ENCODE measurements at places on chromosomes 1 and 21.

DNA sequence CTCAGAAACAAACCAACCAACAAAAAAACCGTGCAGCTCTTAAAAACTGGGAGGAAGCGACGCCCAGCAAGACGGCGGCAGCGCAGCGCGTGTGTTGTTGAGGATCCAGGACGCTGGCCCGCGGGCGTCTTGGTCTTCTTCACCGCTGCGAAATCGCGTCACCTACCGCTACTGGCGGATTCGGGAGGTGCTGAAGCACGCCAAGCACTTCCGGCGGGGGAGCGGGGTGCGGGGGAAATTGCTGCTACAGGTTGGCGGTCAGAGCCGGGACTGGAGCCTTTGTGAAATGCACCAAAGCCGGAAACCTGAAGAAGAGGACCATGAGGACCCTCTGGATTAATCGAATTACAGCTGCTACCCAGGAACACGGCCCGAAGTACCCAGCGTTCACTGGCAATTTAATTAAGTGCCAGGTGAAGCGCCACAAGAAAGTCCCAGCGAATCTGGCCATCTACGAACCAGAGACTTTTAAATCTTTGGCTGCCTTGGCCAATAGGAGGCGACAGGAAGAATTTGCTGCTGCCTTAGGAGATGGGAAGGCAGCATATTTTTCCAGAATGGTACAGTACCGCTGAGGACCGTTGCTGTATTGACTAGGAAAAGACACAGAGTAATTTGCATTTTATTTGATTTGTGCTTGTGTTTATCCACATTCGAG is 11.9 kb upstream of the RIPPLY3 start:
- no peak for DNase-seq

DNA sequence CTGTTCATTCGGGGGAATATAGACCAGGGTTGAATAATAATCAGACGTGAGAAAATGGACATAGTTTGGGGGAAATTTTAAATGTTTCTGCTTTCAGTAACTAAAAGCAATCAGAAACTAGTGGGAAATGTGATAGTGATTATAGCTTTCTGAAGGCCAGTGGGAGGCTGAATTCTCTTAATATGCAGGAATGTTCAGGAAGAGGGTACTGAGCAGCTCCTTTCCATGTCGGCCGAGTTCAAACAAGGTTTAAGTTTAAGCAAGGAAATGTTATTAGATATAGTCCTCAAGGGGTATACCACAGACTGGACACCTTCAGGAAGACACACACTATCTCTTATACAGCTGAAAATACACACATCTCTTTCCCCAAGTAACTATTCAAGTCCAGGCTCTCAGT is 105.5 kb downstream of the HHAT start:
- DNase-seq, result no peak

- no peak for DNase-seq
Measured at GRCh38 chr1:162380061-162380846, 1.3 kb upstream of the C1orf226 start.

DNA sequence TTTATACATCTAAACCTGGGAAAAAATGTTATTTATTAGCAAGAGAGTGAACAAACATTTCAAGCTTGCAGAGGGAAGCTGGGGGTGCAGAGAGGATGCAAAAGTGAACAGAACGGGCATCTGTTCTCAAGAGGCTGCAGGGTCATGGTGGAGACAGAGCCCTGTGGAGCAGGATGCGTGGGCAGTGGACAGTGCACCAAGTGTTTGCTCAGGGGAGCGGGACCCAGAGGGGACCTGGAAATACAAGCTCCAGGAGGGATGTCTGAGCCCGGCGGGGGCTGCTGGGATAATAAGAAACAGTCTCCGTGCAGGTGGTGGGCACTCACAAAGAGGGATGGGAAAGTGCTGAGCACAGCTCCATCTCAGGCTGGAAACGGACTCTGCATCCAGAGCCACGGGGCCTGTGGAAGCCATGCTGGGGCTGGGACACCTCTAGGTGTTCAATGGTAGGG is 105.3 kb upstream of the SLC45A1 start:
- DNase-seq, result no peak

DNA sequence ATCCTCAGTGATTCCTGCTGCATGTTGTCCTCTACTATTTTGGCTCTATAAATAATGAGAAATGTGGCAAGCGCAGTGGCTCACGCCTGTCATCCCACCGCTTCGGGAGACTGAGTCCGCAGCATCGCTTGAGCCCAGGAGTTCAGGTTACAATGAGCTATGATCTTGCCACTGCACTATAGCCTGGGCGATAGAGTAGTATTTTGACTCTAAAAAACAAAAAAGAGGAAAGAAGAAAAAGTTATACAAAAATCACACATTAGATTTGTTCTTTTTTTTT is 756 bp upstream of the SLC25A44 start:
- no peak for DNase-seq

DNA sequence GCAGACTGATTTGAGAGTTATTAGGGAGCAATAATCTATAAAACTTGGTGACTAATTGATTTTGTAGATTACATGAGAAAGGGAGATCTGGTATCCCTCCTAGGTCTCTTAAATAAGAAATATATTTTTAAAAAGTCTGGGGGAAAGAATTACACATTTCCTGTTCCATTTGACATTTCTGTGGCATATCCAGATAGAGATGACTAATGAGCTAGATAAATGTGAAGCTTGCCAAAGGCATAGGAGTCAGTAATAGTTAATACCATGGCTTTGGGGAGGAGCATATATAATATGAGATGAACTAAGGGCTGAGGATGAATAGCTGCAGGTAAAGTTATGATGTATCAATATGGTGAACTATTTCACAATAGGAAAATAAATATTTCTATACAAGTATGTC is 663.7 kb downstream of the PTPRC start:
- DNase-seq, result no peak

GRCh38 chr1:230427981-230428380 is 1.8 kb upstream of the PGBD5 start:
- no peak for DNase-seq

- DNase-seq, result no peak
Measured at GRCh38 chr1:91781901-91782622, 103.9 kb downstream of the TGFBR3 start.

DNA sequence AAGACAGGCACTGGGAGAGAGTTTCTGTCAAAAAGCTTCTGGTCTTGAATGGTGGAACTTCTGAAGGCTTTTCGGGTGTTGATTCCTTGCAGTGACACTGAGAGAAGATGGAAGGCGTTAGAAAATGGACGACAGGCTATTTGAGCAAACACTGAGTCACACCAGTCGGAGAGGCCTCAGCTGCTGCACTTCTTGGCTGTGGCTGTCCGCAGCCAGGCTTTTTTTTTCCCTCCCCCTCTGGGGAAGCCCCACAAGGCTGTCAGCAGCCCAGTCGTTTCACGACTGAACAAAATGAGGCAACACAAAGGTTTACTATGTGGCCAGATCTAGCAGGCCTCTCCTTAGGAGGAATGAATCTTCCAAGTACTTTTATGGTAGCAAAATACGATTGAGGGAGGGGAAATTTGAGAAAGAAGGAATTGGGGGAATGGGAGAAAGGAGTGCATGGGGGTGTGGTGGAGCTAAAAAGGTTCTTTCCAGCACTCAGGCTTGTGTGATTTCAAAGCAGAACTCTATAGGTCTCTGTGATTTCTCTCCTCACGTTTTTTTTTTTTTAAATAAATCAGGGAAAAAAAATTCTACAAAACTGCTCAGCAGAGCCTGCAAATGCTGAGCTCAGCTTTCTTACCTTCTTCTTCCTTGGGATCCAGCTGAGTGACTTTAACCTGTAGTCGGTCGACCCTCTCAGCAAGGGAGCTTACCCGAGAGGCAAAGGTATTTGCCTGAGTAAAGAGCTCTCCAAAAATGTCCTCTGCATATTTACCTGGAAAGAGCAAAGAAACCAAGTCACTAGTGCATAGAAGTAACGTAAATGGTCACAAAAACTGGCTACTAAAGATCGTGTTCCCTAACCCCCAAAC is 26.1 kb downstream of the GPR3 start:
- DNase-seq, result peak; percentile 63

GRCh38 chr1:27117733-27118439 is 37.0 kb downstream of the SLC9A1 start:
- DNase-seq, result no peak

DNA sequence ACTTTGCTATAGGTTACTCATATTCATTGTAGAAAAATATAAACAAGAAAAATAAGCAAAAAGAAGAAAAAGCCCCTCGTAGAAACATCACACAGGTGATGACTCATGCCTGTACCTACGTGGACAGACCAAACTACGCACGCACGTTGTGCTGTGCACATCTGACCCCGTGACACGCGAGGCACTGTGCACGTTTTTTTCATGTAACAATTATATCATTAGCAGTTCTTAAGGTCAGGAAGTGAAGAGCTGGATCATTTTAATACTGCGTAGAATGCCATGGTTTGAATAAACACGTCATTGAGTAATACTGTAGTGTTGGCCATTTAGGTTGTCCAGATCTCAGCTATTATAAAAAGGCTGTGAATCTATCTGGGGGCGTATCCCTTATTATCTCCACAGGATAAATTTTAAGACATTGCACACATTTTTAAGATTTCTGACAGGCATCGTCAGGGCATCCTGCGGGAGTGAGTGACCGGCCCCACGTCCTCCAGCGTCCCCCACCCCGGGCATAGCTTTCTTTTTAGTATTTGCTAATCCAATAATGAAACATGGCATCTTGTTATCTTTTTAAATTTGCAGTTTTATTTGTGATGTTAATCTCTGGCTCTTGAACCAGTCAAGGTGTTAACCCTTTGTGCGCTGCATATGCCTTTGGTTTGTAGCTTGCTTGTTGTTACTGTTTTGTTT is 23.4 kb upstream of the ADARB1 start:
- DNase-seq, result no peak

- DNase-seq, result no peak
Measured at GRCh38 chr1:156074661-156075060, 7.6 kb downstream of the MEX3A start.

DNA sequence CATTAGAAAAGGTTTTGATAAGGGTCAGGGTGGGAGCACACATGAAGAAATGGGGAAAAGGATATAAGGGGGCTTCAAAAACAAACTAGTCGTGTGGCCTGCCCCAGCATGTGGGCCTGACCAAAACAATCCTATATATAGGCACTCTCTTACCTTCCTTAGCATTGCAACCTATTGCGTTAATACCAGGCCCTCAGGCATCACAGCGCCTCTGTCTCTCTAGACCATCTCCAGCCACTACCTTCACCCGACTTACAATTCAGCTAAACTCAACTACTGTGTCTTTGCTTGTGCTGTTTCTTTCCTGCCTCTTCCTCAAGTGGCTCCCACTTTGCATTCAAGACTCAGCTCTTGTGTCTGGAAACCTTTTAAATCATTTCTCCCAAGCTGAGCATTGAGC is 47.0 kb upstream of the GJA5 start:
- no peak for DNase-seq

- DNase-seq, result no peak
Measured at GRCh38 chr1:177571076-177571475, 398.8 kb downstream of the SEC16B start.

GRCh38 chr1:90850898-90851710 is 134.0 kb upstream of the BARHL2 start:
- peak; percentile 73 for DNase-seq

DNA sequence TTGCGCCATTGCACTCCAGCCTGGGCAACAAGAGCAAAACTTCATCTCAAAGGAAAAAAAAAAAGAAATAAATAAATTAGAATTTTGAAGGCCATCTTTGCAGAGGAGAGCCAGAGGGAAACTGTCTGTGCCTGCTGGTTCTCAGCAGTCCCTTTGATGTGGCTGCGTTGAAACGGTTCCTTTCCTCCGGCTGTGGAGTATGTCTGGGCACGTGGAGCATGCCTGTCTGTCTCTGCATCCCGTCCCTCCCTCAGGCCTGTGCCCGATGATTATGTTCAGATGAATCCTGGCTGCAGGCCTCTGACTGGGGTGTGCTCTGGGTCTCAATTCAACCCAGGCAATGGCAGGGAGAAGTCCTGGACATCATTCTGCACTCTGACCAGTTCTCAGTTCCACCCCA is 33.4 kb downstream of the KIAA1614 start:
- DNase-seq, result no peak

GRCh38 chr1:232328486-232329102 is 301.3 kb downstream of the SIPA1L2 start:
- DNase-seq, result no peak

- DNase-seq, result no peak
Measured at GRCh38 chr1:26811057-26811456, 15.4 kb upstream of the ZDHHC18 start.

DNA sequence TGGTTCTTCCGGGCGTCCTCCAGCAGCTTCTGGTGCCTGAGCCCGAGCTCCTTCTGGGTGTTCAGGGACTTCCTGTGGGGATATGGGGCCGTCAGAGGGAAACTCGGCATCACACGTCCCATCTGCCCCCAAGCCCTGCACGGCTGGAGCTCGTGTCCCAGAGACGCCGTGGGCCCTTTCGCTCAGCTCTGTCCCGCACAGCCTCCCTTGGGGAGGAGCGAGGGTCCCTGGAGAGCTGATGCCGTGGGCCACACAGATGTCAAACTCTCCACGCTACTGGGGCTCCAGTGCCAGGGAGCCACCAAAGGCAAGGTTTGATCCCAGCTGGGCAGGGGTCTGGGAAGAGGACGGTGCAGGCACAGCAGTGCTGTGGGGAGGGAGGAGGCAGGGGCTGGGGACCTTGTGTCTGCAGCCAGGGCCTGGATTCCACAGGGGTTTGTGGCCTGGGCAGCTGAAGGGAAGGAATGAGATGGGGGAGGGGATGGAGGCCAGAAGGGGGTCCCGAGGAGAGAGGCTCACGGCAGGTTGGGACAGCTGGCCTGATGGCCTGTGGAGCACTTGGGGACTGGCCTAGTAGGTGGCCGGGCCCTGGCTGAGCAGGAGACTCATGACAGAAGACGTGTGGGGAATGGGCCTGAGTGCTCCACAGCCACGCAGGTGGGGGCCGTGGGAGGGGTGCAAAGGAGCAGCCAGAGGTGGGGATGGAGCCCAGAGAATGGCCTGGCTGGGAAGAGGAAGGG is 30.4 kb downstream of the CFAP74 start:
- no peak for DNase-seq

- no peak for DNase-seq
Measured at GRCh38 chr1:208931936-208932335, 651.6 kb upstream of the CAMK1G start.

- peak; percentile 44 for DNase-seq
Measured at GRCh38 chr1:98704474-98704873, 43.0 kb downstream of the SNX7 start.

- no peak for DNase-seq
Measured at GRCh38 chr21:33872881-33873515, 42.6 kb downstream of the ATP5PO start.

All from hippocampal formation (tissue), 2 donors.